ENCODE measurements at places on chromosomes 13 and 19. TPM values are rescaled to one million over a fixed set of nuclear protein-coding genes. Genes with fewer than 3 reads are reported as not detected.
A peak's percentile ranks its signal among the peaks of the same experiment; 100 is the strongest.

Gene SPTBN4
- 4.3 TPM for polyA plus RNA-seq

Gene LGALS7
- polyA plus RNA-seq, result not detected

Gene ZNF784
- 13.0 TPM for polyA plus RNA-seq

Gene ZNF599
- polyA plus RNA-seq, result 4.0 TPM

Gene SMG9
- 11.7 TPM for polyA plus RNA-seq

Gene CEACAM4
- polyA plus RNA-seq, result 0.16 TPM

Gene TIMM29
- 14.1 TPM for polyA plus RNA-seq

Gene C19orf33
- polyA plus RNA-seq, result 4.3 TPM

Gene IGFL2
- 0.14 TPM for polyA plus RNA-seq

Gene HIF3A
- 94.7 TPM for polyA plus RNA-seq

Gene LRG1
- polyA plus RNA-seq, result 0.41 TPM

- no peak for DNase-seq
These were observed 294.0 kb downstream of the ITGBL1 start for GRCh38 chr13:101746513-101746912.

DNA sequence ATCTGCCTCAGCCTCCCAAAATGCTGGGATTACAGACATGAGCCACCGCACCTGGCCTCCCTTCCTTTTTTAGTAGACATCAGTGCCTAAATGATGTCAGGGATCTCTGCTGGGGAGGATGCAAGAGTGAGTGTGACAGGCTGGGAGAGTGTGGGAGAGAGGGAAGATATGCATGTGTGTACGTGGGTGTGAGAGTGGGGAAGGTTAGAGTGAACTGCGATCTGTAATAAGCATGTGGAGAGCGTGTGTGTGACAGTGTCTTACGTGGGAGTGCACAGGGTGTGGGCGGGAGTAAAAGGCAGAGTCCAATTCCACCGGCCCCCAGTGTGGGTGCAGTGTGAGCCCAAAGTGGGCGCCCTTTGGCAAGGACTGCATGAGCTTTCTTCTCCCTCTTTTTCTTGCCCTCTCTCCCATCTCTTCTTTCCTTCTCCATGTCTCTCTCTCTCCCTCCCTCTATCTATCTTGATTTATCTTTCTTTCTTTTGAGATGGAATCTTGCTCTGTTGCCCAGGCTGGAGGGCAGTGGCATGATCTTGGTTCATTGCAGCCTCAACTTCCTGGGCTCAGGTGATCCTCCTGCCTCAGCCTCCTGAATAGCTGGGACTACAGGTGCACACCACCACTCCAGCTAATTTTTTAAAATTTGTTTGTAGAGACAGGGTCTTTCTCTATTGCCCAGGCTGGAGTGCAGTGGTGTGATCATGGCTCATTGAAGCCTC is 893 bp upstream of the NPHS1 start:
- no peak for DNase-seq

DNA sequence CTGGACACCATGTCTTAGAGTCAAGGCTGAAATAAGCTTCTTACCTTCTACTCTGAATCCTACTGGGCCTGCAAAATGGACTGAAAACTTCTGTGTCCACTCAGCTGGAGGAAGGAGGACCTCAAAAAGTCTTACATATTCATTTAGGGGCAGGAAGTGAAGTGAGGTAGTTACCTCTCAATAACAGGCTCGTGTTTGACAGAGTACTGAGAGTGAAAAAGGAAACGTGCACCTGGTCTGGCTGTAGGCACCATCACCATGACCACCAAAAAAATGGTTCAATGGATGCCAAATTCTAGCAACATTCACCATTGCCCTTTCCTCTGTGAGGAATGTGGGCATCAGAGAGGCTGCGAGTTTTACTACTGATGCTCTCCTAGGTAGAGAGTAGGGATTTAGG is 176.2 kb downstream of the RFC3 start:
- DNase-seq, result no peak

DNA sequence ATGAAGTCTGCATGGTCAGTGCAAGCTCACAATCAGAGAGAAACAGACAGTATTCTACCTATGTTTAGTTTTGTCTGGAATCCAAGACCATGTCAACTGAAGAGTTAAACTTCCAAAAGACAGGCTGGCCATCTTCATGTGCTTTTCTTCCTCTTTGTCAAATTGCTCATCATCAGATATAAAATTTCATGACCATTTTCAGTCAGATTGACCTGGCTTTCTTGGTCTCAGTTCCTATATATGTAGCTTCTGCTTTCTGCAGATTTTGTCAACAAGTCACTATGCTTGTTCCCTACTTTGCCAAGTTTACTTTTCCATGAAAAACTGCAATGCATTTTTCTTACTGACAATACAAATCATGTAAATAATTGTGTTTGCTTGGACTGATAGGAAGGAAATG is 13.9 kb downstream of the SLC46A3 start:
- DNase-seq, result no peak

DNA sequence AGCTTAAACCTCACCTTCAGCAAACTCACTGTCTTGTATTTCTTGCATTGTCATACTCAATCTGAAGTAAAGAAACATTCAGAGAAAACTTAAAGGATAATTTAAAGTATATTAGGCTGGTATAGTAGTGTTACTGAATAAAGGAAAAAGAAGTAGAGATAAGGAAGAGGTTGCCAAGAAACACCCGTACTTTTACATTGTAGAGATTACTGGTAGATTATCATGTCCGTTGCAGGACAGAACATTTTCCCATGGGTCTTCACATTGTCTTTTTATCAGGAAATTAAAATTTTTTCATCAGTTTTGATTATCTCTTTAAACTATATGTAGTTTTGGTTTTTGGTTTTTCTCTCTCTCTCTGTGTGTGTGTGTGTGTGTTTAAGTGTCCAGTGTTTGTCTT is 19.9 kb upstream of the GPR183 start:
- DNase-seq, result no peak

GRCh38 chr13:68257111-68257842 is 1027.1 kb upstream of the PCDH9 start:
- DNase-seq, result no peak

GRCh38 chr13:46114613-46115012 is 9.8 kb upstream of the CPB2 start:
- no peak for DNase-seq

DNA sequence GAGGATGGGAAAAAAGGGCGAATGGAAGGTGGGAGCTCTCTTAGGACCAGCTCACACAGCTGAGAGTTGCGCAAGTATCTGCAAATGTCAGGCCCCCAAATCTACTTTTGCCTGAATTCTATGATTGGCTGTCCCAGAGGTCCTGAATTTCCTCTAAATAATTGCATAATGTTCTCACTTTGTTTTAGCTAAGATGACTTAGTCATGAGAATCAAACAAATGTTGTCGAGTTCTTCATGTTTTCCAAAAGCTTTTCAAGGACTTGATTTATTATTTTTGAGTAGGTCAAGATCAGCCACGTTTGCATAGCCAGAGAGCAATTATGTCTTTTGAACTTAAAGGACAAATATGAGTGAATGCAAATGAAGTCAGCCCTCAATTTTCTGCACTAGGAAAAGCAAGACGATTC is 246.6 kb upstream of the MAB21L1 start:
- peak; percentile 69 for DNase-seq

GRCh38 chr13:107961849-107962608 is 253.3 kb downstream of the LIG4 start:
- DNase-seq, result no peak

DNA sequence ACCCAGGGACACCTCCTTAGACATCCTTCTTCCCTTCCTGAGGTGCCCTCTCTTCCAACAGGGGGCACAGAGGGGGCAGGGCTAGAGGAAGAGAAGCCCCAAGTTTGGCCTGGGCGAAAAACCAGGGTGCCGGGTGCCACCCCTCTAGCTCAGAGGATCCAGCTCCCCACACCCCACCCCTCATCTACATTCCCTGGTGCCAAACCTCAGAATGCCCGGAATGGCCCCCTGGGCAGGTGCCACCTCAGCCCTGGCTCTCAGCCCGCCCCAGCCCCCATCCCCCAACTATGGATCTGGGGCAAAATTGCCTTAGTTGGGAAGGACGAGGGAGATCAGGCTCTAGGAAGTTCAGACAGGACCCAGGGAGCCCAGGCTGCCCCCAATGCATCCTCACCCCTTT is 2.0 kb downstream of the CNN1 start:
- DNase-seq, result no peak

DNA sequence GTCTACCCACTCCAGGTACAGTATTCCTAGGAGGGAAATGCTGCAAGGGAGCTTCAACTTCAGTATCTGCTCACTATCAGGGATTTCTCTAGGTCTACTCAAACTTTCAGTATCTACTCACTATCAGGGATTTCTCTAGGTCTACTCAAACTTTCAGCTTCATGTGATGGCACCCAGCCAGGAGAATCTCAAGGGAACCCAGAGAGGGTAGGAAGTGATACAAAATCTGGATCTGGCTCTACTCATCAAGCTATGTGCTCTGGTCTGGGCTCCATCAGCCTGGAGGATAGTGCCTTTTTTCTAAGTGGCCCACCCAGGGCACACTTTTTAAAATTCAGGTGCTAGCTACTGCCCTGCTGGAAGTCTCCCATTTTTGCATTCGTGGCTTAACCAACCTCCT is 52.3 kb upstream of the FNDC3A start:
- DNase-seq, result no peak

DNA sequence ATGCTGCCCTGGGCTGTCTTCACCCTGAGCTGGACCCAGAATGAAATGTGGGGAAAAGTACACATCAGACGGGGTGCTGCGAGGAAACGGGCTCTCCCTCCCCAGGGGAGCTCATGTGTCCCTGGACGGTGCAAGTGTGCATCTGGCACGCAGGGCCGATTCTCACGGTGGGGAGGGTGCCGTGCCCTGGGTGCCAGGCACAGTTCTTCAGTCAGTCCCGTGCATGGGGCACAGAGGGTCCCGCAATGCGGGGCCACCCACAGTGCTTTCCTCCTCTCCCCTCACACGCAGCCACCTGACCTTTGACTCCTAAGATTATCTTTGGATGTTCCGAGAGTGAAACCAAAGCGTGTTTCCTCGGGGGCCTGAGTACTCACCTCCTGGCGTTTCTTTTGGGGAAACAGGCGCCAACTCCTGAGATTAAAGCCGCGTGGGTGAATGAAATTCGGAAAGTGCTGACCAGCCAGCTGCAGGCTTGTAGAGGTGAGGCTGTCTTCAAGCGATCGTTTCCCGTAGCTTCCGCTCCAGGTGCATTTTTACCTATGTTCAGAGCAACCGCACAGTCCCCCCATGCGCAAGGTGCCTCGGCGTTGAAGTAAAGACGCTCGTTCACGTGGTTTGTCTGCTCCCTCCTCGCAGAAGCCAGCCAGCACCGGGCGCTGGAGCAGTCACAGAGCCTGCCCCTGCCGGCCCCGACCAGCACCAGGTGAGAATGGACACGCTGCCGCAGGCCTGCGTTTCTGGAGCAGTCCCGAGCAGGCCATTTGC is 17.5 kb upstream of the F7 start:
- DNase-seq, result peak; percentile 27

GRCh38 chr19:40400559-40400958 is 10.6 kb upstream of the HIPK4 start:
- DNase-seq, result peak; percentile 52

GRCh38 chr13:109395014-109395413 is 391.4 kb downstream of the IRS2 start:
- no peak for DNase-seq

- DNase-seq, result no peak
These were observed 15.4 kb downstream of the TMEM255B start for GRCh38 chr13:113774177-113775107.

- no peak for DNase-seq
These were observed 355.5 kb downstream of the ENOX1 start for GRCh38 chr13:43431290-43431716.

- no peak for DNase-seq
These were observed 86.8 kb downstream of the UBL3 start for GRCh38 chr13:29763436-29764180.

DNA sequence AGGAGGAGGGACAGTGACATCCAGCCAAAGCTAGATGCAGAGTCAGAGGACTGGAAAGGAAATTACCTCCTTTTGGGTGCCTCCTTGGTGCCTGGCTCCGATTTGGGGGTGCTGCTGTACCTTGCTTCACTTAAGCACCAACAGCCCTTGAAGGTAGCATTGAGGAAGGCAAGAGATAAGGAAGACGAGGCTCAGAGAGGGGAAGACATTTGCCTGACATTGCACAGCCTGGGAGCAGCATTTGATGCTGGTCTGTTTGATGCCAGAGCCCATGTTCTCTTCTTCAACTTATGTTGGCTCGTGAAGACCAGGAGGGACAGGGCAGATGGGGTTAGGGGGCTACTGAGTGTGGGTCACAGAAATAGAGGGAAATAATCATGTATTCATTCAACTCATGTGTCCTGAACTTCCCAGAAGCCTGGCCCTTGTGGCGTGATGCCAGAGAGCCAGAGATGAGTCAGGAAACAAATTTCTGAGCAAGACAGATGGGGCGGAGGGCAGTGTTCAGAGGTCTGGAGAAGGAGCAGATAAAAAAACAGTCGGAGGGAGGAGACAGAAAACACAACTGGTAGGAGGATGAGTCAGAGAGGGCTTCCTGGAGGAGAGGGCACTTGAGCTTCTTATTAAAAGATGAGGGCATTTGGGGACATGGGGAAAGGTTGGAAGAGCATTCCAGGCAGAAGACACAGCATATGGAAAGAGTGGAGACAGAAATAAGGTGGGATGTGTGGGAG is 3.0 kb upstream of the C19orf81 start:
- no peak for DNase-seq

DNA sequence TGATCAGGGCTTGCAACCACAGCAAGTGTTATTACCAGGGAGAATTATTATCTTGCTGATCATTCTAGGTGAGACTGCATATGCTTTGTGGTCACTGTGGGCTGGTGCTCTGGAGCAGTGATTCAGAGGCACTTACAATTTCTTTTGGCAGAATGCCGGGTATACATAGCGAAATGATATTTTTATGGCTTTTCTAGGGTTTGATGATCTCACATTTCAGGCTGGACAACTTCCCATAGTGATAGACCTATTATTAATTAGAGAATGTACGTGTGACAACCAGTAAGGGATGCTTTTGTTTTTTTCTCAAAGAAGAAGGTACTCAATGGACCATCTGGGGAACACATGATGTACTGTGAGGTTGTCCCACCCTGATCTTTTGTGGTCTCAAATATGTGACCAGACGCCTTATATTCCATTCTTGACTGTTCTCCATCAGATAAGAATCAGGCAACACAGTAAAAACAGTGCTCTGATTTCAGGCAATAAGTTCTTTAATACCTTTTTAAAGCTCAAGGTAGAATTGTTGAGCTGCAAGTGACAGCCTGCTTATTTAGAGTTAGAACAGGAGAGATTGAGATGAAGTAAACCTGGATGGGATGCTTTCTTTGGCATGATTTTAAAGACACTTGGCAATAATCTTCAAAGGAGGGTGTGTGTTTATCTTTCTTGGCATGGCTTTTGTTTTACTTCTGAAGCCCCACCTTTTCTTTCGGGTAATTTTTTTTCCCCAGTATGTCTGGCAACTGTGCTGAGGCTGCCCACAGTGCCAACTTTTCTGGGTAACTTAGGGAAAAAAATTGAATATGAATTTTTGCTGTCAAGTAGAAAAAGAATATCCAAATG is 27.4 kb upstream of the SCEL start:
- no peak for DNase-seq
